ENCODE measurements at places on chromosomes 2 and 18.

DNA sequence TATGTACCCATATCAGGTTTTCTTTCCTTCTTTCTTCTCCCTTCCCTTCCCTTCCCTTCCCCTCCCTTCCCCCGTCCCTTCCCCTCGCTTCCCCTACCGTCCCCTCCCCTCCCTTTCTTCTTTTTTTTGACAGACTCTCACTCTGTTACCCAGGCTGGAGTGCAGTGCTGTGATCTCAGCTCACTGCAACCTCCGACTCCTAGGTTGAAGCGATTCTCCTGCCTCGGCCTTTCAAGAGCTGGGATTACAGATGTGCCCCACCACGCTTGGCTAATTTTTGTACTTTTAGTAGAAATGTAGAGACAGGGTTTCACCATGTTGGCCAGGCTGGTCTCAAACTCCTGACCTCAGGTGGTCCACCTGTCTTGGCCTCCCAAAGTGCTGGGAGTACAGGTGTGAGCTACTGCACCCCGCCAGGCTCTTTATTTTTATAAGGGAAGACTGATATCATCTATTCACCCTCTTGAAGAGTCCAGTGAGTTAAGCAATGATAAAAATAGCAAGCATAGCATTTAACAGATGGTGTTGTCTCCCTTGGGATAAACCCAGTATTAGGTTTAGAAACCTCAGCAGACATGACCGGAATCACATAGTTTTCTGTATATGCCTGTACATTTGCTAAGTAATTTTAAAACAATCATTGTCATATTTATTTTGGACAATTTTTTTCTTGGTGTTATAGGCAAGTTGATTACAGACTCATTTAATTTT is 888.4 kb downstream of the TRIB2 start:
- DNase-seq = no peak

DNA sequence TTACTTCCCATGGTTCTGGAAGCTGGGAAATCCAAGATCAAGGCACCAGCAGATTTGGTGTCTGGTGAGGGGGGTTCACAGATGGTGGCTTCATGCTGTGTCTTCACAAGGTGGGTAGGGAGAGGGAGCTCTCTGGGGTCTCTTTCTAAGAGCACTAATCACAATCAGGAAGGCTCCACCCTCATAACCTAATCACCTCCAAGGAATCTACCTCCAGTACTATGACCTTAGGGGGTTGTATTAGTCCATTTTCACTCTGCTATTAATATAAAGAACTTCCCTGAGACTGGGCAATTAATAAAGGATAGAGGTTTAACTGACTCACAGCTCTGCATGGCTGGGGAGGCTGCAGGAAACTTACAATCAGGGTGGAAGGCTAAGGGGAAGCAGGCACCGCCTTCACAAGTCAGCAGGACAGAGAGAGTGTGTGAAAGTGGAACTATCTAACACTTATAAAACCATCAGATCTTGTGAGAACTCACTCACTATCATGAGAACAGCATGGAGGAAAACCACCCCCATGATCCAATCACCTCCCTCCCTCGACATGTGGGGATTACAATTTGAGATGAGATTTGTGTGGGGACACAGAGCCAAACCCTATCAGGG is 17.6 kb downstream of the TBC1D8 start:
- no peak for DNase-seq

GRCh38 chr2:220432645-220433044 is 805.2 kb downstream of the SLC4A3 start:
- DNase-seq = no peak

GRCh38 chr2:240856151-240856980 is 12.3 kb upstream of the AGXT start:
- no peak for DNase-seq

DNA sequence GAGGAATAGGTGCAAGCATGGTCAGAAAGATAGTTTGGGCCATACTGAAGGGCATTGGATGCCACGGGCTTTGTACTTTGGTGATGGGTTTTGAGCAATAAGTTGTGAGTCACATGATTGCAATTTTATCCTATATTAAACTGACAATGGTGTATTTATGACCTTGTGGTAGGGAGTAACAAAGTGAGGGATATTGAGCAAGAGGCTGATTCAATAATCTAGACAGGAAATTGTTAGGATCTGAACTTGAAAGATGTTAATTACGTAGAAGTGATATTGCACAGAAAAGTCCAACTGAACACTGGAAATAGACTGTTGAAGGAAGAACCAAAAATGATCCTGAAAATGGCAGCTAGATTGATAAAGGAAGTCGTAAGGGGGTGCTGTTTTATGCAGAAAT is 46.6 kb upstream of the TCF4 start:
- DNase-seq = no peak

DNA sequence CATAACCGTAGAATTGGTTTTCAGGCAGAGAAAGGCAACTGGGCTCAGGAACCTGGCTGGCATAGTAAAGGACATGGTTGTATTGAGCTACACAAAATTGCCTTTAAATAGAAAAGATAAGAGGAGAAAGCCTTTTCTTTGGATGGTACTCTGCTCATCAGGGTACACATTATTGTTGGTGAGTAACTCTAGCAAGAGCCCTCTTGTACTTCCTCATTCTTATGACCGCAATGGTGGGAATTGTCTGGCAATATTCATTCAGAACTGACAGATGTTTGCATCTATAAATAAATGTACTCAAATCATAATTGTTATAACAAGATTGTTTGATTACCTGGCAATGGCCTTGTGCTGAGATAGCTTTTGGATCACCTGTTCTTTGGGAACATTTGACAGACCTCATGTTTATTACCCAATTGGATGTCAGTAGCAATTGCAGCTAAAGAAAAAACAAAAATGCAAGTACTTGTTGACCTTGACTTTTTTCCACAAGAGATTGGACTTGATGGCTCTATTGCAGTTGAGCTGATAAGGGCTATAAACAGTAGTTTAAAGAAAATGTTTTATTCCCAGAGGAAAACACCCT is 43.9 kb downstream of the MEIS1 start:
- DNase-seq = no peak

DNA sequence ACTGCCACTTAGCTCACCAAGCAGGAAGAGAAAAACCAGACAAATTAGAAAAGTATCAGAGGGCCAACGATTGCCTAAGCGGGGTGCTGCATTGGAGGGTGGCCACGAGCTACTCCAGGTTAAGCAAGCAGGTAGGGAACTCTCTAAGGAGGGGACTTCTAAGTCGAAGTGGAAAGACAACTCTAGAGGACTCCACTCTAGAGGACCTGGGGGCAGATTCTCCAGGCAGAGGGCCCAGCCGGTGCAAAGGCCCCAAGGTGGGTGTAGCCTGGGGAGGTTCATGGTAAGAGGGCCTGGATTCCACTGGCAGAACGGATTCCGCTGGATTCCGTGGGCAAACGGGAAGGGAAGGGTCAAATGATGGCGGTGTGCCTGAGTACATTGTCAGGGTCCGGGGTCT is 12.7 kb downstream of the FBLN7 start:
- DNase-seq = no peak

GRCh38 chr2:50556934-50557575 is 474.9 kb downstream of the NRXN1 start:
- DNase-seq = no peak

- DNase-seq = no peak
Measured at GRCh38 chr18:27497246-27497645, 312.1 kb upstream of the CHST9 start.

GRCh38 chr2:191304939-191305875 is 60.0 kb downstream of the MYO1B start:
- no peak for DNase-seq

DNA sequence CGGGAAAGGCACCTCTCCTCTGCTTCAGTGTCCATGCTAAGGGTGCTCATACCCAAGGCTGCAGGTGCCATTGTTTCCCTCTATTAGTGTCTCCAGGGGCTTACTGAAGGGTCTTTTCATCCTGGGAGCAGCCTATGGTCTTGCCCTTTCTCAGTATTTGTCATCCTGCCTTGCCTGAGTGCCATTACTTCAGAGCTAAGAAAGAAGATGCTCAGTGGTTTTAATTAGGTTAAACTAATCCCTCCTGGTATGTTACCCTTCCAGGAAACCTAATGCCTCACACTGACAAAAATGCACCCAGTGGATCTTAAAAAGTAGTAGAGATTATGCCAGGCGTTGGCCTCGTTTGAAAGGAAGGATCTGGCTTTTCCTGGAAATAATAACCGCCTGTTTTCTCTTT is 151.4 kb downstream of the LRRTM1 start:
- DNase-seq = no peak

- DNase-seq = peak; percentile 40
Measured at GRCh38 chr2:67845621-67846369, 217.0 kb downstream of the C1D start.

DNA sequence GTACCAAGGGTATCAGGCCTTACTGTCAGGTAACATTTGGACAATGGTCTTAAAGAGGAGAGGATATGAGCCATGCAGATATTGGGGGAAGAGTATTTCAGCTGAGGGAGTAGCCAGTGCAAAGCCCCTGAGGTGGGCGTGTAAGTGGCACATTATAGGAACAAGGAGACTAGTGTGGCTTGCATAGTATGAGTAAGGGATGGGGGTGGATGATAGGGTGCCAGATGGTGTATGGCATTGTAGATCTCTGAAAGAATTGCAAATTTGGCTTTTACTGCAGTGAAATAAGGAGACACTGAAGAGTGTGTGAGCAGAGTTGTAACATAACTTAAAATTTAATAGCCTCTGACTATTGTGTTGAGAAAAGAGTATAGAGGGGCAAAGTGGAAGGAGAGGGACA is 244.0 kb downstream of the PDE11A start:
- no peak for DNase-seq

DNA sequence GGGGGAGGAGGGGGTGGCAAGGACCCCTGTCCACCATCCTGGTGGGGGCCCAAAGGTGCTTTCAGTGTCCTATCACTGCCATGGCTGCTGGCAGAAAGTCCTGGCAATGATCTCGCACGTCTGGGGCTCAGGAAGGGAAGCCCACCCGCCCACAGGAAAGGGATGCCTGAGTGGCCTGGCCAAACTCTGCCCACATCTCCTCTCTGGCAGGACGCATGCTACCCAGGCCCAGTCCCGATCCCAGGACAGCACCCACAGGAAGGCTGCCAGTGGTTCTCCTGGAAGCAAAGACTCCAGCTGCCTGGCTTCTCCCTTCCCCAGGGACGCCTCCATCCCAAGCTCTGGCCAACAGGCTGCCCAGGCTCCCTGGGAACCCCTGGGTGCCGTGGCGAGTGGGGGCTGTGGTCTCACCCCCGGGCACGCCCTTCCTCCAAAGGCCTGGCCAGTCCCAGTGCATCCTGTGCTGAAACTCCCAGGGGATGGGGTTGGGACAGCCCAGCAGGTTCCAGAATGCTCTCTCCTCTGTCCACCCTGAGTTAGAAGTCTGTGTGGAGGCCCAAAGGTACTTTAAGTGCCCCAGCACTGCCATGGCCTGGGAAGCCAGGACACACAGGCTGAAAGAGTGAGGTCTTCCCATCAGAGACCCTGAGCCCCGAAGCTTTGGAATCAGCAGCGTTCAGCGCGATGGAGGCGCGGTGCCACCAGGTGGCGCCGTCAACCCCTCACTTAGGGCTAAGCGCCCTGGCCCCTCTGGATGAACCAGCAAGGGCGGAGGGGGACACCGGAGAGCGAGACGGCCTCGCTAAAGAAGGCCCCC is 29.8 kb upstream of the TAF1B start:
- peak; percentile 26 for DNase-seq

- no peak for DNase-seq
Measured at GRCh38 chr2:186605041-186605440, 15.2 kb downstream of the ITGAV start.

GRCh38 chr2:124489686-124490085 is 464.6 kb downstream of the CNTNAP5 start:
- DNase-seq = no peak

DNA sequence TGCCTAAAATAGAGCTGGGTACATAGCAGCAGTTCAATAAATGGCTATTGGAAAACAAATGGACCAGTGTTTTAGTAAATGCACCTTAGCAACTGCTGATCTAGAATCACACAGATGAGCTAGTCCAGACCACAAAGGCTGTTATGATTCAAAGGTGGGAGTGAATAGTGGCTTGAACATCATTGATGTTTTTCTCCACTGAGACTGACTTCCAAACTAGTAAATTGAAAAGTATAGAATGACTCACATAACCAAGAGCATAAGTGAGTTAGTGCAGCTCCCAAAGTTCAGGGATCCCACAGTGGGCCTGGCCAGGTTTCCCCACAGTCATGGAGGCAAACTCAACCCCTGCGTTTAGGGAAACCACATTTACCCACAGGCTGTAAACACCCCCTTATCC is 106.7 kb upstream of the YPEL5 start:
- no peak for DNase-seq

GRCh38 chr18:71398531-71398930 is 1109.7 kb downstream of the SOCS6 start:
- peak; percentile 86 for DNase-seq

- DNase-seq = no peak
Measured at GRCh38 chr2:134758633-134759032, 39.8 kb upstream of the TMEM163 start.

GRCh38 chr2:46831869-46832265 is 83.7 kb downstream of the MCFD2 start:
- DNase-seq = no peak

DNA sequence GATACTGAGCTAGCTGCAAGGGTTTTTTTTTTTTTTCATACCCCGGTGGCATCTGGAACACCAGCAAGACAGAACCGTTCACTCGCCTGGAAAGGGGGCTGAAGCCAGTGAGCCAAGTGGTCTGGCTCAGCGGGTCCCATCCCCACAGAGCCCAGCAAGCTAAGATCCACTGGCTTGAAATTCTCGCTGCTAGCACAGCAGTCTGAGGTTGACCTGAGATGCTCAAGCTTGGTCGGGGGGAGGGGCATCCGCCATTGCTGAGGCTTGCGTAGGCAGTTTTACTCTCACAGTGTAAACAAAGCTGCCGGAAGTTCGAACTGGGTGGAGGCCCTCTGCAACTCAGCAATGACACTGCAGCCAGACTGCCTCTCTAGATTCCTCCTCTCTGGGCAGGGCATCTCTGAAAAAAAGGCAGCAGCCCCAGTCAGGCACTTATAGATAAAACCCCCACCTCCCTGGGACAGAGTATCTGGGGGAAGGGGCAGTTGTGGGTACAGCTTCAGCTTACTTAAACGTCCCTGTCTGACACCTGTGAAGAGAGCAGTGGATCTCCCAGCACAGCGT is 5.1 kb upstream of the MIB1 start:
- DNase-seq = peak; percentile 40

DNA sequence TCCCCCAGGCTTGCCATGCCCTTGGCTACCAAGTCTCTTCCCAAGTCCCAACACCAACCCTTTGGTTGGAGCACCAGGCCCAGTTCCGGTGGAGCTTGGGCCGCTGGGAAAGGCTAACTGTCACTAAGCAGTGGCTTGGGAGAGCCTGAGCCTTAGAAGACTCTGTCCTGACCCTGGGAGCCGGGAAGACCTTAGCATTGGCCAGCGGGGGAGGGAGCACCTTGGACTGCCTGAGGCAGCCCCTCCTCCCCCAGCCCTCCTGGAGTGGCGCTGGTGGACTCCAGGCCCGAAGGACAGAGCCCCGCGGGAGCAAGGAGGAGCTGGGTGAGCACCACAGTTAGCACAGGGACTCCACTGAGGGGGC is 62.5 kb upstream of the POMC start:
- DNase-seq = no peak
